Mucosa of gallbladder (tissue), 1 donor: ENCODE measurements at places on chromosomes 12 and 14.

GRCh38 chr14:99524091-99524661, 43.0 kb downstream of the CCNK start:
- no peak for DNase-seq

DNA sequence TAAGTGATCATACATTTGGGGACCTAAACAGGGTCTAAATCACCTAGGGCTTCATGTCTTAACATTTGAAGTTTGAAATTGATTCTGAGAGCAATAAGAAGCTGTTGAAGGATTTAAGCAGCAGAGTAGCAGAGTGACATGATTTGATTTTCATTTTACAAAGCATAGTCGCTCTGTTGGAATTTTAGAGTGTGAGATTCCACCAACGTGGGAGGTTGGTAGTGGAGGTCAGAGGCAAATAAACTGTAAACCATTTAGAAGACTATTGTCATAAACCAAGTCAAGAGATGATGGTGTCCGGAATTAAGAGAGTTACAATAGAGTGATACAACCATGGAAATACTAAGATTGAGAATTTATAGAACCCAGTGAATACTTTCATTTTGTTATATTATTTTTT, 52.7 kb upstream of the ZDHHC17 start:
- no peak for DNase-seq

DNA sequence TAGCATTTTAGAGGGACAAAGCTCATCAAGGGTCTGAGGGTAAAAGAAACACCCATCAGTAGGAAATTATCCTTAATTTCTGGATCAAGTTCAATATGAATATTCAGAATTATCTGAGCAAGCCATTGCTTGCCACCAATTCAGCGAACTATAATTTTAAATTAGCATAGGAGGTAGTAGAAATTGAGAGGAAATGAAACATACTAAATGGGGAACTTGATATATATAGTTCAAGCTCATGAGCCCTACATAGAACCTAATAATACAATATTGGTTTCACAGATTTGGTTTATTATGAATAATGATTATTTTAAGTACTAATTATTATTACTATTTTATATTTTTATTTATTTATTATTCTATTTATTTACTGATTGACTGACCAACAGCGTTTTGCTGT, 42.1 kb upstream of the GXYLT1 start:
- no peak for DNase-seq

- DNase-seq, result no peak
Observed at GRCh38 chr12:2363836-2364609, 311.2 kb downstream of the CACNA1C start.

- DNase-seq, result no peak
Observed at GRCh38 chr12:50611021-50611744, 106.4 kb downstream of the DIP2B start.

DNA sequence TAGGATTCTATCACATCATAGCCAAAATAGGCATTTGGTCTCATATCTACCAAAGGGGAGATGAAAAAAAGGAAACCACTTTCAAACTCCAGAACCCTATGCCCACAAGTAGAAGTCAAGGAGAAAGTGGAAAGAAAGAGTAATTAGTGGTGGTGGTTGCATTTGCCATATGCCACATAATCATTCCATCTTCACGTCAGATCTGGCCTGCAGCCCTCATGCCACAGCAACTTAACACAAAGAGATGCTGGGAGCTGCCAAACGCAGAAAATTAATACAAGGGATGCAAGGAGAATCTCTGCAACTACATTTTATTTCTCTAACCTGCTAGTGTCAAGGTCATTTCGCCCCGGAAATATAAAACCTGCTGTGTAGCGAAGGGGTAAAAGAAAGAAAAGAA, 148.6 kb upstream of the FOXN3 start:
- no peak for DNase-seq

GRCh38 chr12:7645395-7646177, 20.1 kb downstream of the APOBEC1 start:
- DNase-seq, result peak; percentile 23

GRCh38 chr12:90235642-90236041, 527.0 kb upstream of the ATP2B1 start:
- DNase-seq, result no peak
